ENCODE measurements at places on chromosomes 12 and 14.
A peak's percentile ranks its signal among the peaks of the same experiment; 100 is the strongest.

DNA sequence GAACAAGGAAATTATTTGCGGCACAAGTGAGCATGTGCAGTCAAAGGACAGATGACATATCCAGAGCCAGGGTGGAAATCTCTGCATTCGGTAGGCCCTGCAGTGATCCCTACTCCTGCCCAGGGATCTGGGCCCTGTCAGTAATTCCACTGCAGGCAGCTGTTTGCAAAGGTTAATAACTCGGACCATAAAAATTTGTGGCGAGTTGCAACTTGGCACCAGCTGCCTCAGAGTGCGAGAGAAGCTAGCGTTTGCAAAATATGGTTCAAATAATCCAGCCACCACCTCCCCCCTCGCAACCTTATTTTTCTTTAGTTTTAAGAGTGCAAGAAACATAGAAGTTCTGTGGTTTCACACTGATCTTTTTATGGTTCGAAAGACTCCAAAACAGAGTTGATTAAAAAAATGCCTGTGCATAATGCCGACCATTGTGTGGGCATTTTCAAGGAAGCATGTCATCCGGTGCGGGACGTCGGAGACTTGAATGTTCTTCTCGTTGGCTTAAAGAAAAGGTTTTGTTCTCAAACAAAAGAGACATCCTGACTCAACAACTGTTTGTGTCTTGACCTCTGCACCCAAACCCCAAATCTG is 224.5 kb downstream of the BCL11B start:
- no peak for DNase-seq

GRCh38 chr12:80230068-80230467 is 130.7 kb downstream of the OTOGL start:
- no peak for DNase-seq

DNA sequence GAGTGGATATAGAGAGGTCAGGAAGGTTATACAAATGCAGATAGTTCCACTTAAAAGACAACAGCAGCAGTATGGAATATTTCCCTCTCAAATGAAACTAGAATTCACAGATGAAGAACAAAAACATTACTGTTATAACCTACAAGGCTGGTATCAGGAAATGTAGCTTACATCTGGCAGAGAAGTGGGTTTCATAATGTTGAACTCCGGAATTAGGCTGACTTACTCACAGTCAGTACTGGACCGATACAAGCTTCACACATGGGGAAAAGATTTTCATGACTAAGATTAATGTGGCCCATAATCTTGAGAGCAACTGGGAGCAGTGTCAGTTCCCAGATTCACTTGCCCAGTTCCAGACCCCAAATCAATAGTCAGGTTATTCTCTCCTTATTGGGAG is 353.9 kb downstream of the DUSP6 start:
- DNase-seq = no peak

DNA sequence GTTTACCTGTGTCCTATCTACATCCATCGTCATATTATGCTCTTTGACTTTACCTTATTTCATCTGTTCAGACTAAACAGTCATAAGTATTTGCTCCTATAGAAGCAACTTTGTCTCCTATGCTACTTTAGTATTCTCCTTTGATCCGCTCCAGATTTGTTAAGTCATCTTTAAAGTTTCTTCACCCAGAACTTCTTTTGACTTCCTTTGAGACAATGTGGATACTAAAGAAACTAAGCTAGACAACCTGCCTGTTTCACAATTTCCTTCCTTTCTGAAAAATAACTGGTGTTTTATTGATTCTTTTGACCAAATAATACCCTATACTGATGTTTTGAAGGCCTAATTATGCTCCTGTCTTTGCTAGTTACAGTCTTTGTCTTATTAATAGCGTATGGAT is 30.0 kb upstream of the LRRK2 start:
- DNase-seq = no peak

DNA sequence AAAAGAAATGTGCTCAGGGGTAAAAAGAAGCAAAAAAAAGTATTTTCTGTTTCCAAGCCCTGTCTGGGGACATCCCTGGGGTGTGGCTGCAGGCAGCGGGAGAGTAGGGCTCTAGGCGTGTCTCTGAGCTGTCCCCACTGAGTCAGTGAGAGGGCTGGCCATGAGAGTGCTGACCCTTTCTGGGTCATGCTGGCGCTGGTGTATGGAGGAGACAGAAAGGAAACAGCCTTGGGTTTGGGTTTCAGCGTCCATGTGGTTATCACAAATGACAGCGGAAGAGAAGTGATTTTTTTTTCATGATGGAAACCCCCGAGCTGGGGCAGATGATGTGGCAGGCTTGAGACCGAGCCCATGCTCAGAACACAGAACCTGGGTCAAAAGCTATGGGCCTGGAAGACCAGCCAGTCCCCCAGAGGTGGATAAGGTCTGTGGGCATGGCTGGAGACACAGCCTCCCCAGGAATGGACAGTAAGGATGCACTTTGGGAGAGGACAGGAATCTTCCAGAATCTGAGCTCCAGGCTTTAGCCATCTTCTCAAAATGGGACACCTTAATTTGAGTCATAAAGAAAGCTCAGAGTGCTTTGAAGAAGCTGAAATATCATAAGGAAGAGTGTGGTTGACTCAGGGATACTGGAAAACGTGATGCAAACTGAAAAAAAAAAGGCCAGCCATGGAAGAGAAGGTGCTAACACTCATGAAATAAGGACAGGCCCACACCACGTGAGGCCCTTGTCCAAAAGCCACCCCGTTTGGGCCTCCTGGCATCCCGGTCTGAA is 36.2 kb downstream of the SYNE3 start:
- DNase-seq = no peak

DNA sequence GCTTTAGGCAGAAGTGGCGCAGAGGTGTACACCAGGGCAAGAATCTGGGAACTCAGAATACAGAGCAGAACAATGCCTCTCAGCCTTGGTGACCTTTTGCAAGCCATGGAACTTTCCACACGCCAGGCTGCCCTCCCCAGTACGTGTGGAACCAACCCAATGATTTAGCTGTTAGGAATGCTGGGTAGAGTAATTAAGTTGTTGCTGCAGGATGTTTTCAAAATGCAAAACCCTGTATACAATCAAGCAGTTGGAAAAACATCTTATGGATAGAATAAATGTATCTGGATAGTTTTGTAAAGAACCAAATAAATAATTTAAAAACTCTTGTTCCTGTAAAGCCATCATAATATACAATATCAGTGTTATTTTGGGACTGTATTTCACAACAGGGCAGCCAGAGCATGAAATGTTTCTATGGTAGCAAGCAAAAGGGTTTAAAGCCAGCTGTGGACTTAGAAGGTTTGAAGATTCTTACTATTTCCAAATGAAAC is 19.4 kb downstream of the PPP1R36 start:
- DNase-seq = no peak

GRCh38 chr12:1346126-1346525 is 248.3 kb downstream of the FBXL14 start:
- DNase-seq = no peak

GRCh38 chr14:33848706-33849454 is 102.0 kb downstream of the EGLN3 start:
- peak; percentile 58 for DNase-seq

DNA sequence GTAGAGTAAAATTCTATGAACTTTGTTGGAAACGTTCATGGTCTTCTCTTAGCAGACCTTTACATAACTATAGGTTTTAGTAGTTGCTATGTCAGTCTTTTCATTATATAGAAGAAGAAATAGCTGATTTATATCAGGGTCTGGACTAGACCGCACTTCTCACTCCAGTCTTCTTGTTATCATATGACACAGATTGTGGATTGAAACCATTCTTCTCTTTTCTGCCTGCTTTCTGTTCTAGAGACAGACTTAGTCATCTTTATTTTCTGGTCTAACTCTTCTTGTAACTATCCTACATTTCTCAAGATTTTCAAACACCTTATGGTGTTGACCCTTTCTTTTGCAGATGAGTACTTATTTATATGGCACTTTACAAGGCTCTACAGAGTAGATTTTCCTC is 55.7 kb downstream of the PCNX1 start:
- no peak for DNase-seq

DNA sequence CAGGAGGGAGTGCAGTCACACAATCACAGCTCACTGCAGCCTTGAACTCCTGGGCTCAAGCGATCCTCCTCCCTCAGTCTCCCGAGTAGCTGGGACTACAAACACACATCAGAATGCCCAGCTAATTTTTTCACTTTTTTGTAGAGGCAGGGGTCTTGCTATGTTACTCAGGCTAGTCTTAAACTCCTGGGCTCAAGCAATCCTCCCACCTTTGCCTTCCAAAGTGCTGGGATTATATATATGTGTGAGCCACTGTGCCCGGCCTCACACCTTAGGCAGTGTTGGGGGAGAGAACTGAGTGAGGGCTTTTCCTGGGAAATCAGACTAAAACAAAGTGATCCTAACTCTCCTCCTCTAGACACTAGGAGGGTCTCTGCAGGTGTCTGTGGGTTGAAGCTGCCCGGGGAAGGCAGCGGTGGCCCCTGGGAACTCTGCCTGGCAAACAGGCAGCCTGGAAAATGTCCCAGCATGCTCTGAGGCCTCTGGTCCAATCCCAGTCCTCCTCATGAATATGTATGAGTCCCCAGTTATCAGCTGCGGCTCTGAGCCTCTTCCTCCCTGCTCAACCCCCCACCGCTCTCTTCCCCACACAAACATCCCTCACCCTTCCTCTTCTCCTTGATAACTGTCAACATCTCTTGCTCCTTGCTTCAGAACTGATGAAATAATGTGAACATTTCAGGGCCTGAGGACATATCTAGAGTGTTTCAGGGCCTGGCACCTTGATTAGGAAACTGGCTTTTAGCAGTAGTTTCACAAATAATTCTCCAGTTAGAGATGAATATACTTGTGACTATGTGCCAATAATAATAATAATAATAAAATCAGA is 7.9 kb upstream of the NAA25 start:
- DNase-seq = peak; percentile 70

DNA sequence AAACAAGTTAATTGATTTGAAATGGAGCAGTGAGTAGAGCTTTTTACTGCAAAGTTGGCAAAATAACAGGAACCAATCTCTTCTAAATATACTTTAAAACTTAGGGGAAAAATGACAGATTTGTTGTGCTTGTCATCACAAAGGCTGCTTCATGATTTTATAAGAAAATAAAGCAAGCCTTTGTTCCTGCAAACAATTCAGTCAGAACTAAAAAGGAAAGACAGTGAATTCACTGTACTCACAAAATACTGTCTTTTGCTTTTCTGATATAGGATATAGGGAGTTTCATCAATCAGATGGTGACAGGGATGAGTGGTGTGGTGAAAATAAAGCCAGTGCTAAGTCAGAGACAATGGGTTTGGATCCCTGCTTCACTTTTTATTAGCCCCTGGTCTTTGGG is 126.0 kb downstream of the HELB start:
- DNase-seq = no peak

DNA sequence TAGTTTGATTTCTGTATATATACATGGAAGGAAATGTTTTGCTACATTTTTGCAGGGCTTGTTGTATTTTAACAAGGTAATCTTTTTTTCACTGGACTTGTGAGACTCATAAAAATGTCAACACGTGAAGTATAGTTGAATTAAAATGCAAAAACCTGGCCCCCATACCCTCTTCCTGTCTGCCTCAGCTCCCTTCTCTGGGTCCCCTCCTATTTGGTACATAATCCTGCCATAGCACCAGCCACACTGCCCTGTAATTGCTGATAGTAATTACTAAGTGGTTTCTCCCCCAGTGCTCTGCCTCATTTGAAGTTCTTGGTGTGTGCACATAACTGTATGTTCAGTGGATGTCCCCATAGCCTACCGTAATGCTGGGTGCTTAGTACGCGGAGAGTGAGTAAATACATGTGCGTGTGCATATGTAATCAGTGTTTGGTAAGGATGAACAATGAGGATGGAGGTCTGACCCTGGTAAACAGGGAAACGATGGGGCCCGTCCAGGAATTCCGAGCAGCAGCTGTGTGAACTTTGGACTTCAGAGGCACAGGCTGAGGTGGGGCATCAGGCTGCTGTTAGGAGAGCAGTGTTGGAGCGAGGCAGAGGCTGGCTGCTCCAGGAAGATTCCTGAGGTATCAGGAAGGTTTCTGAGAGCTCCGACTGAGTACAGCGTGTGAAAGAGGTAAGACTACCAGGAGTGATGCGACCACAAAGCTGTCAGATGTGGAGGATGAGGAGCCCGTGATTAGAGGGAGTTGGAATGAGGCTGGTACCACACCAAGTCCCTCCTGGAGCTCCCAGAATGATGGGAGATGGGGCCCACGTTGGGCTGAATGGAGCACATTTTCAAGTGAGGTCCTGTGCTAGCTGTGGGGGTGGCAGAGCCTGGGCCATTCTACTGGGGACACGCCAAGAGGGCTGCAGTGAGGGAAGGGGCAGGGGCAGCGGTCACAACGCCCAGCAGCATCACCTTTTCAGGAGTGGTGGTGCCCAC is 106.8 kb downstream of the PELI2 start:
- DNase-seq = no peak

GRCh38 chr12:79508622-79509021 is 182.1 kb downstream of the PAWR start:
- no peak for DNase-seq

- DNase-seq = no peak
Observed at GRCh38 chr12:62703011-62703380, 232.0 kb downstream of the PPM1H start.

DNA sequence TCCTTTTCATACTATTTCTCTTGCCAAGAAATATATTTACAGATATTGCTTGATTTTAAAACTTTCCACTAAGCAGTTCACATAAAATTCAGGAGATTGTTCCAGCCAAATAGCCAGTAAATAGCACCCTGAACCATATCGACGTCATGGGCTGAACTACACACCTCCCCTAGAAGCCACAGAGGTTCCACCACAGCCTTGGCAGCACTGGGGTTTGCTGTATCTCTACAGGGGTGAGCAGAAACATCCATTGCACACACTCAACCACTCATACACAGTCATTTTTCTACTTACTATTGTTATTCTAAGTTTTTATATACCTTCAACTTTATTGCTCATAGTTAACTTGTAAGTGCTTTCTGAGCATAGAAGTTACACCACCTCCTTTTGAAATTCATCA is 8.1 kb upstream of the EIF2S3B start:
- no peak for DNase-seq

DNA sequence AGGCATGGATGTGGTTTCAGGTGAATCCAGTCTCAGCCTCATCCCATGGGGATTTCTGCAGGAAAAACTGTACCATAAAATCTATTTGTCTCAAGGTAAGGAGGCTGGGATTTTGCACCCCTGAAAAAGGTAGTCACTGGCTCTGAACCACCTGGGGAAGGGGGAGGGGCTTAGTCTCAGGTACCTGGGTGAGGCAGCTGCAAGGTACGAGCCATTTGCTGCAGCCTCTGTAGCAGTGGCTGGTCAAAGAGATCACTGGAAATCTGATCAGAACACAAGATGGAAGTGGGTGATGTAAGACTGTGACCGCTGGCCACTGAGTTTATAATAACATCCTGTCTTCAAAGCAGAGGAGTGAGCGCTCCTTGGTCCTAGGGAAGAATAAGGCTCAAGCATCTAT is 209.9 kb upstream of the NOS1 start:
- no peak for DNase-seq

- DNase-seq = no peak
Observed at GRCh38 chr12:6262623-6263022, 47.9 kb upstream of the PLEKHG6 start.

DNA sequence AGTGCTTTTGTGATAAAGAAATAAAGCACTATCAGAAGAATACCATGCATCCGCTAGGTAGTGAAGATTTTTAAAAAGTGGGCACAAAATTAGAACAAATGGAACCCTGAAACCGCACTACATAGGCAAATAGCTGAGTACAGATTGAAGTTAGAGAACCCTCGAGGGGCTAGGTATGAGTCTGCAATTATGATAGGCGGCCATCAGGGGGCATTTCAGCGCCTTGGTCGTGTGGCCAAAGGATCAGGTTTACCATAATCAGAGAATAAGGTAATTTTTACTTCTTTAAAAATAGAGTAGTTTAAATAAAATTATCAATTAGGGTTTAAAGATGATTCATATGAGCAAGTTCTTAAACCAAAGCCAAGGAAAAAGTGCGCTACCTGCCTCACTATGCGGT is 129.8 kb downstream of the TMX1 start:
- DNase-seq = no peak
